Large intestine (tissue), 12 donors: ENCODE measurements at places on chromosomes 7 and 10.

- DNase-seq, result no peak
- no peak overlapping the region for H3K4me3 ChIP-seq
- no peak overlapping the region for H3K27ac ChIP-seq
- H3K27me3 ChIP-seq, result no peaks in the 10 kb centered on the region
- H3K36me3 ChIP-seq, result no peaks in the 10 kb centered on the region
Measured at GRCh38 chr10:111390813-111391563, 314.2 kb downstream of the ADRA2A start.

DNA sequence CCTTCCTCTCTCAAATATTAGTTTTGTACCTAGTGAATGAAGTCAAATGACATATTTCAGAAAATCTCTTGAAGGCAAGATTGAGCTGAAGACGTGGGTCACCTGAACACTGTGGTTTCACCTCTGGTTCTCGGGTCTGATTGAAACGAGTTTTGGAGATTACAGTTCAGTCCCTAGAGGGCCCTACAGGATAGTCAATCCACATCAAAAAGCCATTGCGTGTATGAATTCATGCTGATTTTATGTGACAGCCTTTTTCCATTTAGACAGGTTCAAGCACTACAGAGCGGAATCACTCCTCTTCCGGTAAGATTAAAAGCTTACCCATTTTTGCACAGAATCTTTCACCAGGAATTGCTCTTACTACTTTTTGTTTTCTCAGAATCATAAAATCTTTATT is 62.2 kb downstream of the VIM start:
- no peak overlapping the region for H3K27ac ChIP-seq
- no peak overlapping the region for H3K4me3 ChIP-seq
- H3K4me1 ChIP-seq, result no peaks in the 10 kb centered on the region
- H3K27me3 ChIP-seq, result peaks cover 4% of the 10 kb centered on the region
- H3K36me3 ChIP-seq, result no peaks in the 10 kb centered on the region
- DNase-seq, result peak; percentile 11

DNA sequence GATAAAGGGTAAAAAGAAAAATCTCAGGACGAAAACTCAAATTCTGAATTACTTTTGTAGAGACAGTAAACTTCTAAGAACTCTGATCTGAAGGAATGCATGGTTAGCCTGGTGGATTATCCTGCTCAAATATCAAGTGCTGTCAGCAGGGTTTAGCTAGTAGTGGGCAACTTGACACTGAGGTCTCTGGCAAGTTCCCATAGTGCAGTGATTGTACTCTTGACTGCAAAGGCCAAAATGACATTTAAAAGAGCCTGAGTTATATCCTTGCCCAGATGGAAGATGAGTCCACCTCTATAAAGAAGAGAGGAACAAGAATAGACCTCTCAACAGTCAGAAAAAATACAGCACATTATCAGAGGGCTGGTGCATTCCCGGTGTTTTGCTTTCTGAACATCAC is 304.5 kb upstream of the IMMP2L start:
- H3K27ac ChIP-seq, result no peak overlapping the region
- no peaks in the 10 kb centered on the region for H3K36me3 ChIP-seq
- H3K4me3 ChIP-seq, result no peak overlapping the region
- H3K4me1 ChIP-seq, result no peaks in the 10 kb centered on the region
- no peaks in the 10 kb centered on the region for H3K27me3 ChIP-seq
- DNase-seq, result no peak

GRCh38 chr10:126732308-126732707 is 61.8 kb upstream of the C10orf90 start:
- H3K27me3 ChIP-seq, result peaks cover 4% of the 10 kb centered on the region
- H3K36me3 ChIP-seq, result no peaks in the 10 kb centered on the region
- H3K27ac ChIP-seq, result no peak overlapping the region
- DNase-seq, result no peak
- no peaks in the 10 kb centered on the region for H3K4me1 ChIP-seq
